A375 (cell line): ENCODE measurements at places on chromosomes 13 and 19. TPM values are rescaled to one million over a fixed set of nuclear protein-coding genes. Genes with fewer than 3 reads are reported as not detected.

The SIGLEC8 gene
- total RNA-seq, result not detected in 2 replicates

The B3GLCT gene
- 5.7 and 6.1 TPM in 2 replicates for total RNA-seq

The CACNA1A gene
- 0.40 and 1.1 TPM in 2 replicates for total RNA-seq

The TSHZ3 gene
- total RNA-seq, result 0.29 and 0.30 TPM in 2 replicates

The NAPSA gene
- not detected in 2 replicates for total RNA-seq

The HSD17B14 gene
- total RNA-seq, result 0.45 TPM in 1 of 2 replicates, not detected in the other
